ENCODE measurements at places on chromosomes 5 and 9.

- no peak for DNase-seq
These were observed 39.0 kb downstream of the SEMA4D start for GRCh38 chr9:89458768-89459496.

DNA sequence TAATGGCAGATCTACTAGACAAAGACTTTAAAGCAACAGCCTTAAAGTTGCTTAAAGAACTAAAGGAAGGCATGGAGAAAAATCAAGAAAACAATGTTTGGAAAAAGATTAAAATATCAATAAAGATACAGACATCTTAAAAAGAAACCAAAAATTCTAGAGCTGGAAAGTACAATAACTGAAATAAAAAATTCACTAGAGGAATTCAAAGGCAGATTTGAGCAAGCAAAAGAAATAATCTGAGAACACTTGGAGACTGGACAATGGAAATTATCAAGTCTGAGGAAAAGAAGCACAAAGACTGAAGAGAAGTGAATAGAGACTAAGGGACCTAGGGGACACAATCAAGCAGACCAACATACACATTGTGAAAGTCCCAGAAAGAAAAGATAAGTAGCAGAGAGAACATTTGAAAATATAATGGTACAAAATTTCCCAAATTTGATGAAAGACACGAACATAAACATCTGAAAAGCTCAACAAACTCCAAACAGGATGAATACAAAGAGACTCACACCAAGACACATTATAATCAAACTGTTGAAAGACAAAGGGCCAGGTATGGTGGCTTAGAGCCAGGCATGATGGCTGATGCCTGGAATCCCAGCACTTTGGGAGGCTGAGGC is 26.3 kb downstream of the SIL1 start:
- no peak for DNase-seq

GRCh38 chr5:104088876-104089778 is 526.5 kb upstream of the NUDT12 start:
- DNase-seq: no peak

DNA sequence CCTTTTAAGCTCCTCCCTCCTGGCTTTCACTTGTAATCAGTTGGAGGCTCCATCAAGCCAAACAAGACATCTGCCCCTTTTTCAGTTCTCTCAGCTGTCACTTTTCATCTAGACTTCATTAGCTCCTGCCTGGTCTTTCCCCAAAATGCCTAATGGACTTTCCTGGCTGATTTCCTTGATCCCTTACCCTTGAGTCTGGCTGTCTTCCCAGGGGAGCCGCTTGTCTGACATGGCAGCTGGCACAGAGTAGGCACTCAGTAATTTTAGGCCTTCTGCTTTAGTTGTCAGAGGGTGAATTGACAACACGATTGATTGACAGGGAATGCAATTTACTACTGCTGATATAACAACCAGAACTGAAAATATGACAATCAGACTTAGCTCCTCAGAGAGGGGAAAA is 2.1 kb downstream of the C9orf153 start:
- no peak for DNase-seq

DNA sequence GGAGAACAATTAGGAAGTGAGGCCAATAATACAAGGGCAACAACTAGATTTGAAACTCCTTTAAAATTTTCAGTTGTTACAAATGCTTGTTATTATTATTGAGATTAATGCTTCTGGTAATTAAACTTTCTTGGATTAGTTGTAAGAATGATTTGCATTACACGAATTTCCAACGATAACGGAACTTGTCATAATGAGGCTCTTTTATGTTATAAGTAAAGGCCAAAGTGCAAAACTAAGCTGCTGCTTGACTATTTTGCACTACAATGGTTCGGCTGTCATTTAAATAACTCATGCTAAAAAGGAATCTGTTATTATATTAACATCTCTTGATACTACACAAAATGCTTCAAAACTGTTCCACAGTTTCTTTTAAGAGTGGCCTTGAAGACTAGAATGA is 1007.1 kb downstream of the PTPRD start:
- no peak for DNase-seq

DNA sequence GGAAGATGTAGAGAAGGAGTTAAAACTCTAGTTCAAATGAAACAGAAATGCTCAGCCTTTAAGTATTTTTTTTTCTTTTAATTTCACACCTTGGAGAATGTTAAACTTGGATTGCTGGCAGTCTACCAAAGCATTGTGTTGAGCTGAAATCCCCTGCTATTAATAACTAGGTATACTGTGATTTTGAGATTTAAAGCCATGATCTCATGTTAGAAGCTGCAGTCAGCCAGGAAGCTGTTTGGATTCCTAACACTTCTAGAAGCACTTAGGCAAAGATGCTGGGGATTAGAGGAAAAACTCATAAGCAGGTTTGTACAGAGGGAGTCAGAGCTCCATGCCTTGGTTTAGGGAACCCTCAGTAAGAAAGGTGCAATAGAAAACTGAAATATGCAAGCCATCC is 141.4 kb downstream of the KIF4B start:
- no peak for DNase-seq

DNA sequence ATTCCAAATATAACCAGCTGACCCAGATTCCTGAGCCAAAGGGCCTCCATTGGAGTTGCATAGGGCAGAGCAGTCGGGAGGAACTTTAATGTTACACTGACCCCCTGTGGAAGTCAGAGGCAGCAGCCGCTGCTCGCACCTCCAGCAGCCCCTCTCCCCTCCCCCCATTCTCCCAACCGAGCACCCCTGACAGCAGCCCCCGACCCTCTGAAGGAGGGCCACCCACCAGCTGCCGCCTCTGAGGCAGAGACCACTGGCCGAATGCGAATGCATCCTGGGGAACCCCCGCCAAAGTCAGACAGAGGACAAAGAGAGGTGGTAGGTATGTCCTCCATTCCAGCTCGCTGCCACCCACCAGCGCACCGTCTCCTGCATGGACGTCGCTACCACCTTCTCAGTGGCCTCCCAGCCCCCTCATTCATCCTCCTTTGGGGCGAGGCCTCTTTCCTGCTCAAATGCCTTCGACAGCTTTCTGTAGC is 231.0 kb downstream of the CDK5RAP2 start:
- no peak for DNase-seq

DNA sequence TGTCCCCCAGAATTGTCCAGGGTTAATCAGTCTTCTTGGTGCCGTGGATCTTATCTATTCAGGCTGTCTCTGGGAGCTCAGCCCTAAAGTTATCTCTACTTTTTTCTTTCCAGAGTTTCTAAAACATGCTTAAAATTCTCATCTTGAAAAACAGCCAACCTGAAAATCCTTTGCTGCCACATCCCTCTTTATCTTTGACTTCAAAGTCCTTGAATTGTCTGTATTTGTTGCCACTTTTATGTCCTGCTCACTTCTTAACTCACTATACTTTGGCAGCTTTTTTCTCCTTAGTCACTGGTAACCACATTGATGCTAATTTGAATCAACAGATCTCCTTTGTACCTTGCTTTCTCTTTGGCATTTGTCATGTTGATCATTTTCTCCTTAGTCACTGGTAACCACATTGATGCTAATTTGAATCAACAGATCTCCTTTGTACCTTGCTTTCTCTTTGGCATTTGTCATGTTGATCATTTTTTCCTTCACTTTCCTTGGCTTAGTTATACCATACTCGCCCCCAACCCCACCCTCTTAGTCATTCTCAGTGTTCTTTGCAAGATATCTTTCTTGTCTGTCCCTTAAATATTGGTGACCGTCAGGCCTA is 8.5 kb downstream of the DMXL1 start:
- no peak for DNase-seq

DNA sequence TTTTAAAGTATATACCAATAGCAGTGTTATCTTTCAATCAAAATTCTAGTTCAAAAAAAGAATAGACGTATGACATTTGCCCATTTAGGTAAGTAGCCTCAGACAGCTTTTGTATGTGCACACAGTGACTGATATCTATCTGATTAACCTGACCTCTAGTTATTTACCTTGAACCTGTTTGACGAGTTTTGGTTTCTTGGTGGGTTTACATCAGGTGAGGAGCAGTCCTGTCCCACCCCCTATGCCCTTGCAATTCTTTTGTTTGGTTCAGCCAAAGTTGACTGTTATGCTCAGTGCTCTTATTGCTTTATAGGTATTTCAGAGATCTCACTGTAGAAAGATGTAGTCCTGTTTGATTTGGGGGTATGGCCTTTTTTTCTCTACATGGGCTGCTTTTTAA is 147.2 kb downstream of the ISOC1 start:
- DNase-seq: no peak

GRCh38 chr5:138978080-138978479 is 102.9 kb upstream of the LRRTM2 start:
- no peak for DNase-seq

GRCh38 chr5:117652958-117653280 is 1078.3 kb upstream of the SEMA6A start:
- DNase-seq: no peak

- no peak for DNase-seq
These were observed 1.2 kb downstream of the LCN15 start for GRCh38 chr9:136762915-136763648.

DNA sequence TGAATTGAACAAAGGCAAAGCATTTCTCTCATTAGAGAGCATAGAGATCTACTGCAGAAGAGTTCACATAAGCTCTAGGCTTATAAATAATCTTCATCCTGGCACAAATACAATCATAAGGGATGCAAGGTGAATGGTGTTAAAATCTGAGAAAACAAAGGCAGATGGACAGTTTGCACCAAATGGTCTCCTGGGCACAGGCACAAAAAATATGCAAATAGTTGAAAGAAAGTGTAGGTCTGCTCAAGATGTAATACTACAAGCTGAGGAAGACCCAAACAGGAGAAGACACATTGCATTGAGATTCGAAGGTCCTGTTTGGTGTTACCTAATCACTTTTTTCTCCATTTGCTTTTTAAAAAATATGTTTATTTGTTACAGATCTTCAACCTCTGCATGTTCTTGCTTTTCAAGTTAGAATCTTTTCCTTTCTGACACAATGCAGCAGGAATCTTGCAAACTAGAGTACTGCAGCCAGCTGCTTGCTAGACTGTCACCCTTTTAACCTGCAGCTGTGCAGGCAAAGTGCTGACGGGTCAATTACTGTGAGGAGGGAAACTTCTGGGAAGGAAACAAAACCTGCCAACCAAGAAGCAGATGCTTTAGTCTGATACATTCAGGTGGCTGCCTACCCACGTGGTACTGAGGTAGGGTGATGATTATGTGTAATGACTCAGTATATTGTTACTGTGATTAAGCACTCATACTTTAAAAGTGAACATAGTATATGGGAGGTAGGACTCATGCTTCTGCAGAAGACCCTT is 1048.6 kb upstream of the SEMA6A start:
- DNase-seq: no peak

DNA sequence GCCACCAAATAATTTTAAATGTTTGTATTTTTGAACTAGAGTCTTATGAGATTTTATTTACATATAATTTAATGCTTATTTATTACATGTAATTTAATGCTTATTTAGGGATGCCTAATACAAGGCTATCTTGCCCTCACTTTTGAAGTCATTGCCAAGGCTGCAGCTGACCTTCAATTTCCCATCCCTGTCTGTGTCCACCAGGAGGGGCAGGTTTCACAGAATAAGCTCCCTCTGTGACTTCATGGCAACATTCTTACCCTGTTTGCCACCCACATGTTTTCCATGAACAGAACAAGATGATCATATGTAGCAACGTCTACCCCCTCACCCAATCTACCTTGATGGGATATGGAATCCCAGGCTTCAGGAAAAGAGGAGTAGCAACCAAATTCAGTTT is 27.0 kb downstream of the C5 start:
- DNase-seq: no peak

DNA sequence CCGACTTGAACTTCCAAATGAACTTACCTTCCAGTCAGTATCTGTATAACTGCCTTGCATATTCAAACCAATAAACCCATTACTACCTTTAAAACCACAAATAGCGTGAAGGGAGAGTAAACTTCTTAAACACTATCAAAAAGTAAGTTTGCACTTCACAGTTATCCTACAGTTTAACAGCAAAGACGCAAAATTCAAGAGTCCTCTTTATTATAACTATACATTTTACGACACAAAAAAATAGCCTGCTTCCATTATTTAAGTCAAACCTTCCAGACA is 1.8 kb downstream of the PTBP3 start:
- DNase-seq: no peak

DNA sequence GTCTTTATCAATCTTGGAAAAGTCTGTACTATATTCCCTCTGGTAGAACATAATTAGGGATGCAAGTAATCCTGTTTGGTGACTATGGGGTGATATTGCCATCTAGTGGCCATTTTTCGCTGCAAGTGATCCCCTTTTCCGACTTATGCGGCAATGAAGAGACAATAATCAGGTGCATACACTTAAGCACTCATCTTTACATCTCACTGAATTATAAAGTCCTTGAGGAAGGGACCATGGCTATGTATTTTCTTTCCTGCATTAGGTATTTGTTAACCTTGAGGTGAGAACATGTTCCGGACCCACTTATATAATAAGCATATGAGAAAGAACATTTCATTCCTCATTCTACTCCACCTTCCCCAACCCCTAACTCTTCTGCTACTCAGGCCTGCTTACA is 19.6 kb upstream of the LIX1 start:
- peak; percentile 71 for DNase-seq

DNA sequence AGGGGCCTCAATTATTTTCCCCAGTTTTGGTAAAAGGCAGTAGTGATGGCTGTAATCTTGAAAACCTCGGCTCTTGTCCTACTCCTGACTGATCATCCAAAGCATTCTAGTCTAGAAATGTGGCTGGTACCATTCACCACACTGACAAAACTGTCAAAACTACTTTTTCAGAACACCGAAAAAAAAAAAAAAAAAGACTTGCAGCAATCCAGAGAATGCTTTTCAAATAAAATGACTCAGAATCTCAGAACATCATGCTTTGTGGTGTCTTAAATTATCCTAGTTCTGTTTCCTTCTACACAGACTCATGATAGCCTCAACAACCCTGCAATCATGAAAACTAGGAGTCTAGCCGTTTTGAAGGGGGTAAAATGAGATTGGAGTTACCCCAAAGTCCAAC is 13.4 kb downstream of the SLC28A3 start:
- DNase-seq: no peak

- DNase-seq: no peak
These were observed 85.5 kb downstream of the DCP2 start for GRCh38 chr5:113061846-113062780.

DNA sequence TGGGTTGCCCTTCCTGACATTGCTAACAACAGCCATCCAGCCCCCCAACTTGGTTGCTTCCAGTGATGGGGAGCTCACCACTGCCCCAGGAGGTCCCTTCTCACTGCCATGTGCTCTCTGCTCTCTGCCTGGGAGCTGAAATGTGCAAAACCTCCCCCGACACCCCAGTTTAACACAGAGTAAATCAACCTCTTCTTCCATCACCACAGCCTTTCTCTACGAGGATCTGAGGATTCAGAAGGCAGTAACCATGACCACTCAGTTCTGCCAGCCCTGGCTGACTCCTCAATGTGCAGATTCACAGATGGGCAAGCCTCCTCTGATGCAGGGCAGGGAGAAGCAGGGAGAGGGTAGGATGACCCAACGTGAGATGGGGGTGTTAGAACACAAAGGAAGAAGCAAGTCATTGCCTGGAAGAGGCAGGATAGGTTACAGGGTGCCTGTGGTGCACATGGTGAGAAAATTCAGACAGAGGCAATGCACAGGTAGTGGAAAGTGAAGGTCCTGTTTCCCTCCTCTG is 185.0 kb downstream of the DAB2IP start:
- DNase-seq: no peak

- no peak for DNase-seq
These were observed 65.4 kb upstream of the SPOCK1 start for GRCh38 chr5:137564398-137564961.

Data from naive thymus-derived CD8-positive, alpha-beta T cell (primary cell).